Erythroblast (primary cell): ENCODE measurements at places on chromosomes 12 and 14.

- no peak for DNase-seq
These were observed 158.6 kb downstream of the MON2 start for GRCh38 chr12:62625228-62625627.

DNA sequence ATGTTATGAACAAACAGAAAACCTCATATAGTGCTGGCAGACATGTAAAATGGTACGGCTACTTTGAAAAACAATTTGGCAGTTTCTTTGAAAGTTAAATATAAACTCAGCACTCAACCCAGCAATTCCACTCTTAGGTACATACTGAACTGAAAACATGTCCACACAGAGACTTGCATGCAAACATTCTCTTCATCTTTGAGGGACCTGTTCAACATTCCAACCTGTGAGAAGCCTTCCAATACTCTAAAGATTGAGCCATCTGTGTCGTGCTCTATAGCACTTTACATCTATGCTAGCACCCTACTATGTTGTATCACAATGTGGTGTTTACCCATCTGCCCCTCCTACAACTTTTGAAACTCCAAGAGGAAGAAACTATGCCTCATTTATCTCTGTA is 79.3 kb downstream of the DNAI7 start:
- DNase-seq = no peak

- no peak for DNase-seq
These were observed 190.0 kb downstream of the SLC38A4 start for GRCh38 chr12:46635818-46636217.

GRCh38 chr14:33364466-33364865 is 425.8 kb downstream of the NPAS3 start:
- no peak for DNase-seq

- no peak for DNase-seq
These were observed 134.3 kb downstream of the PLXNC1 start for GRCh38 chr12:94282675-94283074.

GRCh38 chr12:120581998-120582397 is 796 bp upstream of the POP5 start:
- no peak for DNase-seq

GRCh38 chr12:121331248-121331647 is 21.0 kb downstream of the ANAPC5 start:
- DNase-seq = no peak

DNA sequence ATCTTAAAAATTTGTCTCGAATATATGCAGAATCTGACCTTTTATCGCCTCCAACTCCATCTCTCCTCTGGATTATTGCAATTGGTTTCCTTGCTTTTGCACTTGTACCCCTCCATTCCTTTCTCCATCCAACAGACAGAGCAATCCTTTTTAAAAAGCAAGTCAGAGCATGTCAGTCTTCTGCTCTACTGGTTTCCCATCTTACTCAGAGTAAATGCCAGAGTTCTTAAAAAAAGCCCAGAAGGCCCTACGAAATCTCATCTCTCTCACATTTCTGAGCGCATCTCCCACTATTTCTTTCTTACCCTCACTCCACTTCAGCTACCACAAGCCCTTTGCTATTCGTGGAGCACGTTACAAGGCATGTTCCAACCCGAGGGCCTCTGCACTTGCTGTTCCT is 236.9 kb upstream of the DDHD1 start:
- DNase-seq = no peak
